Urinary bladder (tissue), 4 donors: ENCODE measurements at places on chromosomes 7 and 10.

DNA sequence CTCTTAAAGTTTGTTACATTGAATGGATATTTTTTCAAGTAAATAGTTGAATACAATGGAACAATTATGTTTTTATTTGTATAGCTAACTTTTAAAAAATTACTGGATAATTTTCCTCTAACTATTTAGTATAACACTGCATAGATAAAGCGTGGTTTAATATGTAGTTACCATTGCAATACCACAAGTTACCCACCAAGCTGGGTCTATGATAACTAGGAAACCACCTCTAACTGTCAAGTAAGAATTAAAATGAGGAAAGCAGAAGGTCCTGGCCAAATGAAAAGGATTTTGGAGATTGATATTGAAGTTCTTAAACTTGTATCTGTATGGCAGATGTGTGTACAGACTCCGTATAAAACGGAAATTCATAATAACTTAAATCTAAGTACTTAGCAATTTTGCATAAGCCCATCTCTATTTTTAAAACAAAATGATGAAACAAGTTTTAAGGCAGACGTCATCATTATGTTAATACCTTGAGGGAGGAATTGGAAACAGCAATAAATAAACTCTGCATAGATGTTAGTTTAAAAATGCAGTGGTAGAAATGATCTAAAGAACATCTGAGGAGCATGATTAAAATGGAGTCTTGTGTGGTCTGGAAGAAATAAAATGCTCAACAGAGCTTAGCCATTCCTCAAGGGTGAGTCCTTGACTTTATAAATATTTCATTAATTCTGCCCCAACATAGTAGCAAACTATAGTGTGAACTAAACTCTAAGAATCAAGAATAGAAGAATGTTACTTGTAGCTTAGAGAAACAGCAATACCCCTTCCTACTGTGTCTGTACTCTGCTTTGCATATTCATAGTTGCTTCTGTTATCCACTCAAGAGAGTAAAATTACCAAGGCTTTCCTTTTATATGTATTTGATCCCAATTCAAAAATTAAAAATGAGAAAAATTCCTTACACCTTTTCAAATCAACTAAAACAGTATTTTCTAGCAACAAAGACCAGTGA lies 206.4 kb upstream of the FERD3L start:
- no peak for DNase-seq

DNA sequence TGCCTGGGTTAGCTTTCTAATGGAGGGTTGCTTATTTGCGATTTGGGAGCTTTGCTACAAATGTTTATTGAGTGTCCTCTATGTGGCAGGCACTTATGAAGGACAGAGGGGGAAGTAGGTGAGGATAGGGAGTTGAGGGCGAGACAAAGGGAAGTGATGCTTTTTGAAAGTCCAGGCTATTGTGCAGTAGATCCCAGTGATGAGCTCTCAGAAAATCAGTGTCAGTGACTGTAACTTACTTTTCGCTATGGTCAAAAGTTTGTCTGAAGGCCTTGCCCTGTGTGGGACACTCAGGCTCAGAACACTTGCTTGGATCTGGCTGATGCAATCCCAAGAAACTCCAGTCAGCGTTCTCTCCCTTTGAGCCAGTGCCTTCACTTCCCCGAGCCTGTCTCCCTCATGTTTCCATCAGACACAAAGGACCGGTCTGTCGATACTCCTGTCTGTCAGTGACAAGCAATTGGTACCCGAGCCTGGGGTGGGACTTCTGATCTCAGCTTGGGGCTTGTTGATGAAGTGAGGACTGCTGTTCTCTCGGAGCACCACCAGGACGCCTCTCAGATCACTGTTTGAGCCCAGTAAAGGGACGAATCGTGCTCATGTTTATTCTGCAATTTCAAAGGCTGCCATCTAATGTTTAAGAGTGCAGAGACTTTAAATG lies 63.1 kb upstream of the SORCS3 start:
- DNase-seq, result no peak

DNA sequence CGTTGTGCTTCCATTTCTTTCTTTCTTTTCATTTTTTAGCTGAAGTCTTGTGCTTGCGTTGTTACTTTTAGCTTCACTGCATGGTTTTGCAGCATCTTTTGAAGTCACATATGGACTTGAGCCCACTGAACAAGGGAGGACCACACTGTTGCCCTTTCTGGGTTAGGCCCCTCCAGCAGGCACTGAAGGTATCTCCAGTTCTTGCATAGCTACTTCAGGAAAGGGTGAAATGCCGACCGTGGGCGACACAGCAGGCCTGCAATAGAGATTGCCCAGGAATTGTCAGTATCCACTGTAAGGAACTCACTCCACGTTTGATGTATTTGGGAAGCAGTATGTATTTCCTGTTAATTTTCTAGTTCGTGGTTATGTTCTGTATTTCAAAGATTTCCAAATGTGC lies 85.1 kb downstream of the WDR37 start:
- DNase-seq, result no peak

DNA sequence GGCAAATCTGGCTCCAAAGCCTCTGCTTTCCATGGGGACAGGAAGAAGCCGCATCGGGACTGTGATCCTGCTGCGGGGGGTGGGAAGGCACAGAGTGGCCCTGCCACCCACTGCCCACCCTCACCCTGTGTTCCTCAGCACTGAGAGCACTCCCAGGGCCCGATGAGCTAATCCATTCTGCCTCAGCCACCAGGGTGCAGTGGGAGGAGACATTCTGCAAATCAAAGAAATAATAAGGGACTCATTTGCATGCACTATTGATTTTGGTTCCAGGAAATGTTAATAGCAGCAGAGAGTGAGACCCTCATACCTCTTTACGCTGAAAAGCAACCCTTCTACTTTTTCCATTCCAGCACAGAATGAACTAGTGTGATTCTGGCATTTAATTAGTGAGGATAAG lies 572.8 kb downstream of the INHBA start:
- no peak for DNase-seq

DNA sequence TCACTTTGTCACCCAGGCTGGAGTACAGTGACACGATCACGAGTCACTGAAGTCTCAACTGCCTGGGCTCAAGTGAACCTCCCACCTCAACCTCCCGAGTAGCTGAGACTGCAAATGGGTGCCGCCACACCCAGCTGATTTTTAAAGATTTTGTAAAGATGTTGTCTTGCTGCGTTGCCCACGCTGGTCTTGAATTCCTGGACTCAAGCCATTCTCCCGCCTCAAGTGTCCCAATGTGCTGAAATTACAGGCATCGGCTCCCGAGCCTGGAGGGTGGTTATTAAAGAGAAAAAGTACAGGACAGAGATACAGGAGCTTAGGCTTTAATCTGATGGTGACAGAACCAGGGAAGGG lies 55.1 kb downstream of the KCTD7 start:
- no peak for DNase-seq

DNA sequence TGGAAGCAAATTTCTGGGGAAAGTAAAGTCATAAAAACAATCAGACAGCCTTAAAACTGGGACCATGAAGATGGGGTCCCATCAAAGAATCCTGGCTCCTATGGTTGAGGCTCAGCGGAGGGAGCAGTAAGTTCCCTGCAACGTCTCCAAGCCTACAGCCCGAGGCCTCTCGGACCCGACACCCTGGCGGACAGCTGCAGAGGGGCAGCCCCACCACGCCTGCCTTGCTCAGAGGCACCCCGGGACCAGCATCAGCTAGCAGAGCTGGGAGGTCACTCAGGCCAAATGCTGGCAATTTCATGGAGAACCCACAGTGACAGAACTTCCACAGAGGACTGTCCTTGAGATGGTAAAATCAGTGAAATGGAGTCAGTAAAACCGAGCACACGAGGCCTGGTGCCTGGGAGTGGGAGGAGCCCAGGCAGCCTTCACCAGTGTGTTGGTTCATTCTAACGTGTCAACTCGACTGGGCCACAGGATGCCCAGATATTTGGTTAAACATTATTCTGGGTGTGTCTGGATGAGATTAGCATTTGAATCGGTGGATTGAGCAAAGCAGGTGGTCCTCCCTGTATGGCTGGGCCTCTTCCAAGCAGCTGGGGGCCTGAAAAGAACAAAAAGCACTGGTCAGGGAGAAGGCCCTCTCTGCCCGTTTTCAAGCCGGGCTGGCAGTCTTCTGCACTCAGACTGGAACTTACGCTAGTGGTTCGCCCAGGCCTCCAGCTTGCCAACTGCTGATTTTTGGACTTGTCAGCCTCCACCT lies 96.2 kb upstream of the INSIG1 start:
- no peak for DNase-seq

- DNase-seq, result no peak
These were observed 186.0 kb downstream of the JAZF1 start for GRCh38 chr7:27994639-27995038.

- no peak for DNase-seq
These were observed 36.6 kb downstream of the INSYN2A start for GRCh38 chr10:127159648-127160245.

- no peak for DNase-seq
These were observed 5.3 kb downstream of the DENND2A start for GRCh38 chr7:140635345-140635744.

DNA sequence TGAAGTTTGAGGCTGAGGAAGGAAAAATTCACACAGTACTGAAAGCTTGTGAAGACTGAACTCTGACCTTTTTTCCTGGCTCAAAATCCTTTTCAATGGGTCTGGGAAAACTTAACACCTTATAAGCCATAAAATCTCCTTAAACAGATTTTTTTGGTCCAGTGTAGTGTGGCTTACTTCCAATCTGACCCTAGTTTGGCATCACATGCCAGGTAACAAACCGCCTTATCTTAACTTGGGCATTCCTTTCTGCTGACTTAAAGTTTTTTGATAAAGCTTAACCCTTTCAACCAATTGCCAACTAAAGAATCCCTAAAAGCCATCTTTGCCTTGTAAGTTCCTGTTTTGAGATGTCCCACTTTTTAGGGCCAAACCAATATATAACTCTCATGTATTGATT lies 13.2 kb upstream of the ITPRID1 start:
- no peak for DNase-seq

GRCh38 chr7:15678653-15679052 lies 7.8 kb downstream of the MEOX2 start:
- DNase-seq, result no peak

DNA sequence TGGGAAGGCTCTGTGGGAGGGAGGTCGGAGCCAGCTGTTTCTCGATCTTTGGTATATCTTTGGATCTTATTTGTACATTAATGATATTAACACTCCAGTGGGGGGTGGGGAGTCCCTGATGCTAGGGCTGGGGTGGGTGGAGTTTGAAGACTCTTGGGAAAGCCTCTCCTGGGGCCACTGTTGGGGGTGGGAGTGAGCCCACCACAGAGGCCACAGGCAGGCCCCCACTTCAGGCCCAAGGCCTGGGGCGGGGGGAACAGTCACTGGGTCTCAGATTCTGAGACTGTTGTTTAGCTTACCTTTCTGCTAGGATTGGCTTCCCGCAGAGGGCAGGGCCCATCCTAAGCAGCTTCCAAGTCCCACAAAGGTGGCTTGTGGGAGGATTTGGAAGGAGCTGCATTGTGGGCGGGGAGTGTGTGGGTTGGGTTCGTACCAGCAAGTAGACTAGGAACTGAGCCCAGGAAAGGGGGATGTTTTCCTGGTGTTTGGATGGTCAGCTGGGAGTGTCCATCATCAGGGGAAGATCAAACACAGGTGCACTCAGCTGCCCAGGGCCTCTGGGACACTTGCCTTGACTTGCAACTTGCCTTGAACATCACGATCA lies 11.9 kb downstream of the YKT6 start:
- no peak for DNase-seq

DNA sequence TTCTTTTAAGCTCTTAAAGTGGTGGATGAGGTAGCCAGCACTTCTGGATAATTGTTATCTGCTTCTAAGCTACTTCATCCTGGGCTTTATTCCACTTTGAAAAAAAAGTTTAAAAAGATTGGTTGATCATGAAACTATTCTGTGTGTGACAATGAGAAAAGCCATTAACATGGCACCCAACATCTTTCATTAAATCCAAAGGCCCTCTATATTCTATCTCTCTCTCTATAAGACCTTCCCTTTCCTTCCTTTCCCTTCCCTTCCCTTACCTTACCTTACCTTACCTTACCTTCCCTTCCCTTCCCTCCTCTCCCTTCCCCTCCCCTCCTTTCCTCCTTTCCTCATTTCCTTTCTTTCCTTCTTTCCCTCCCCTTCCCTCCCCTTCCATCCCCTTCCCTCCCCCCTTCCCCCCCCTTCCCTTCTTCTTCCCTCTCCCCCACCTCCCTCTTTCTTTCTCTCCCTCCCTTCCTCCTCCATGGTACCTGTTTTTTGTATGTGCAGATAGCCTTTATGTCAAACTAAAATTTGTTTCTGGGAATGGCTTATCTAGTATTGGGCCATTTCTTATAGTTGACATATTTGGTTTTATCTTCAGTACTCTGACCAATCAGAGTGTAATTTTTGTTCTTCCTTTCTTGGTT lies 218.7 kb downstream of the DKK1 start:
- DNase-seq, result no peak

DNA sequence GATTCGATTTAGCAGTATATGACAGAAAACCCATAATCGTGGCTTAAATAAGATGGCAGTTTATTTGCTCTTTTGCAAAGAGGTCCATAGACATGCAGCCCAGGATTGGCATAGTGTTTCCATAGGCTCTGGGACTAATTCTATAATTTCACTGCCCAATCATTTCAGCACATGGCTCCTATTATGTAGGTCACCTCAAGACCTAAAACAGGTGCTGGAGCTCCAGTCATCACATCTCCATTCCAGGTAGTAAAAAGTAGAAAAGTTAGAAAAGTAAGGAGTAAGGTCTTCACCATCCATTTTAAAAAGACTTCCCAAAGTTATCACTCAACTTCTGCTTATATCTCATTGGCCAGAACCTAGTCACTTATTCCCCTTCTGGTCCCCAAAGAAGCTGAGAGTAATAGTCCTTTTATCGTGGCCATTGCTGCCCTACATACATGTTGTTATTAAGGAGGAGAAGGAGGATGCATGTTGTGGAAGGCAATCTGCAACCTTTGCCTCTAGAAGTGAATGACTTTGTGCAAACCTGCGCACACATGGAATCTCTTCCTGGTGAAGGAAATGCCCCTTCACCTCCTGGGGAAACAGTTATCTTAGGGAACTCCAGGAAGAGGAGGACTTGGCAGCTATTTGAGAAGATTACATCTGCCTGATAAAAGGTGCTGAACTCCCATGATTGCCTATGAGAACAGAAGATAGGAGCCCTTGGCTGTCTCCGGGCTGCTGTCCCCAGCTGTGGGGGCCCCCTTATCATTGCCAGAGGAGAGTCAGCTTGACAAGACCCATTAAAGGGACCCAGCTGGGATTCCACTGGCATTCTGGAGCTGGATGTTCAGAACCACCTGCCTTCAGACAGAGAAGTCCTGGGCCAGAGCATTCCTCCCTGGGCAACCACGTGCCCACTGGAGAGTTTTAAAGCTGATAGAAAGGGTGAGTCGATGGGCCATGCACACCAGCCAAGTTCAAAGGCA lies 330.6 kb upstream of the ZMIZ1 start:
- no peak for DNase-seq
